ENCODE measurements at places on chromosomes 1 and 21.

DNA sequence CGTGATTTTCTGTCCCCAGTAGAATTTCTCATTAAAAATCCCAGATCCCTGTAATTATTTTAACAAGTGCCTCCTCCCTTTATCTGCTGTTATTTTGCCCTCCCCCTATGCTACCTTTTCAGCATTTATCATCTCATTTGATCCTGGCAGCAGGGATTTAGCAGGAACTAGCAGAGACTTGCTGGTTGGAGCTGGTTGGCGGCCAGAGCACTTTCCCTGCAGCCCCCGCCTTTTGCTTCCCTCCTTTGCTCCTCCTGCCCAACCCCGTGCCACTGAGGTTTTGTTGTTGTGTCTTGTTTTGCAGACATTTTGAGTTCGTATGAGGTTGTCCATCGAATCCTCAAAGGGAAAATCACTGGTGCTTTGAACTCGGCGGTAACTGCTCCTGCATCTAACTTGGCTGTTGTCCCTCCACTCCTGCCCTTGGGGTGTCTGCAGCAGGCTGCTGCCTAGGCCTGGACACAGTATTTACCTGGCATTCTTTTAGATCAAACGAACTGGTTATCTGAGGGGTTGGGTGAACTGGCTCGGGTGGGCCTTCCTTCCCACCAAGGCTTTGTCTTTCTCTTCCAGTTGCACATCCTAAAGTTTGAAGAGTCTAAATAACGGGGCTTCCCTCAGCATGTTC is 11.2 kb downstream of the UBE2Q1 start:
- no peak for DNase-seq

GRCh38 chr1:59690171-59690930 is 124.4 kb upstream of the HOOK1 start:
- no peak for DNase-seq

DNA sequence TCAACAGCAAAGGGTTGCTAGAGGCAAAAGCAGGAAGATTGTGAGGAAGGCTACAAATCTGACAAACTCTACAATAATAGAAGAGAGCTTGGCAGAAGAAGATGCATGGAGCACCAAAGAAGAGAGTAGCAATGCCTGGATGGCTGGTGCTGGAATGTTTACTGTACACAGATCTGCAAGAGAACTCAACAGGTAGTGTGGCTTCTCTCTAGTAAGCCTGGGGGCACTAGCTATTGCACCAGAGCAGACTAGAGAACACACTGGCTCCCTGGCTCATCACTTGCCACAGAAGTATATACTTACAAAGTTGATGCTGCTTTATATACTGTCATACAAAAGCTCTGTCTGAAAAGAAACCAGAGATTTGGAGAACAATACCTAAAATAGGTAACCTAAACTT is 475.0 kb upstream of the NCAM2 start:
- DNase-seq, result no peak

- no peak for DNase-seq
Observed at GRCh38 chr1:22709227-22709626, 1.4 kb upstream of the EPHB2 start.

DNA sequence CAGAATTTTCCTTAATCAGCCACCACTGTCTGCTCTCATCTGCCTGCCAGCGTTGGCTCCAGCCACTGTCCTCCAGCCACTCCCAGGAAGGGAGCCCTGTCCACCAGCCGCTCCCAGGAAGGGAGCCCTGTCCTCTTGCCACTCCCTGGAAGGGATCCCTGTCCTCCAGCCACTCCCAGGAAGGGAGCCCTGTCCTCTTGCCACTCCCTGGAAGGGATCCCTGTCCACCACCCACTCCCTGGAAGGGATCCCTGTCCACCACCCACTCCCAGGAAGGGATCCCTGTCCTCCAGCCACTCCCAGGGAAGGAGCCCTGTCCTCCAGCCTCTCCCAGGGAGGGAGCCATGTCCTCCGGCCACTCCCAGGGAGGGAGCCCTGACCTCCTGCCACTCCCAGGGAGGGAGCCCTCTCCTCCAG is 726.5 kb downstream of the PTPRU start:
- no peak for DNase-seq

DNA sequence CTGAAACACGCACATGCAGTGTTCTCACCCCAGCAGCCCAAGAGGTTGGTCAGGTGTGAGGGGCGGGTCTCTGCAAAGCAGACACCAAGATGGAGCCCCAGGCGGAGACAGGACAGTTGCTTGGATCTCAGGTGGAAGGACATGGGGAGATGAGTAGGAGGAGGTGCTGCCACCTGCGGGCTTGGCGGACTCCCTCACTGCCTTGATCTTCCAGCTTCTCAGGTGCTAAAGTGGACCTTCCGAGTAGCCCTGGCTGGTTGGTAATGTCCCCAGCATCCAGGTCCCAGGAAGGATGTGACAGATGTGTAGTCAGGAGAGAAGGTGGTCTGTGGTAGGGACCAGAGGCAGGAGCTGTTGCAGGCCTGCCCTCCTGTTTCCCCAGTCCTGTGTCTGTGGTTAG is 114.1 kb downstream of the AJAP1 start:
- no peak for DNase-seq

DNA sequence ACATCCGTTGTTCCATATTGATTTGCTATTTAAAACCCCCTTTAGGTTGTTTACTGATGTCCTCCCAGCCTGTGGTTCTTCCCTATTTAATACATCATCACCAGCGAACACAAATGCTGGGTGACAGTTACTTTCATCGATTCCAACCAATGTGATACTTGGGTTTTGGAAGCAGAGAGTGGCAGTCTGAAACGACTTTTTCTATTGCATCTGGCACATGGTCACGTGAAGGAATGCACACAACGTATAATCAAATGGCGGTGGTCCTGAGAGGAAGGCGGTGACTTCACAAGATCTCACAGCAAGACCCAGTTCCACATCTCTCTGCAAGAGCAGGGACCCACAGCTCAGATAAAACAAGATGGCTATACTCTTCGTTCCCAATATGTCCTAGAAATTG is 213.9 kb downstream of the DSCAM start:
- no peak for DNase-seq

- DNase-seq, result no peak
Observed at GRCh38 chr1:1357871-1358432, 403 bp downstream of the MXRA8 start.

DNA sequence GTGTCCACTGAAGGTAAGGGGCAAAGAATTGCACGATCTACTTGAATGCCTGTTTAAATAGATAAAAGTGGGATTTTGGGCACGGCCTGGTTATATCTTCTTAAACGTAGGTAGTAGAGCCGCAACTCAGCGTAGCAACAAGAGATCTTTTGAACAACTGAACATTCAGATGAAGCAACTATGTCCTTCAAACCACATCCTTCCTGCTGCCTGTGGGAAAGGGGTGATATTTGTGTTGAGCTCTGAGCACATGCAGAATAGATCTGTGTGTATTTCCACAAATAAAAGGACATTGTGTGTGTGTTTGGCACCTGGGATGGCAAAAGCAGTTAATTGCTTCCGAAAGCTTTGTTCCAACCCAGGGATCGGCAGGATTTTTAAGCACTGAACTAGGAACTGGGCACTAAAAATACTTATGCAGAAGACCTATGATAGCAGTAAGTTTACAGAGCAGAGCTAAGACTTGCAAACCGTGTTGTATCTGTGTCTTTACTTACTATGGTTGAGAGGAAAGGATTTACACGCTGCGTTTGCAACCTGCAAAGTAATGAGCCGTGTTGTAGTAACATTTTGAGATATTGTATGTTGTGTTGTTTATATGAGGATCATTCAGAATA is 333.4 kb downstream of the CHRM3 start:
- no peak for DNase-seq

- DNase-seq, result no peak
Observed at GRCh38 chr1:109341944-109342930, 35.4 kb upstream of the MYBPHL start.

DNA sequence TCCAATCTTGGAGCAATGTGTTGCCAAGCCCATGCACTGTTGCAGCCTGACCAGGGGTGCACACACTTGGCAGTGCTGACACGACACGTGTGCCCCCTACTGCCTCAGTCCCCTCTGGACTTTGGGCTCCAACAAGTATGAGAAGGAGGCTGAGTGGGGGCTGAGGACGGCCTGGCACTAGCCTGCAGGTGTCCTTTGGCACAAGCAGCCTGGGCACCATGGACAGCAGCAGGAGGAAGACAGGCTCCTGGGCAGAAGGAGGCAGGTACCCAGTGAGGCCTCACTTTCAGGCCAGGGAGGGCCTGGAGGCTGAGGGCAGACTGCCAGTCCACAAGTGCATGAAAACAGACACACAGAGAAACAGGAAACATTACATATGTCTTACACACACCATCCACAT is 1702.9 kb upstream of the B3GALT2 start:
- no peak for DNase-seq

DNA sequence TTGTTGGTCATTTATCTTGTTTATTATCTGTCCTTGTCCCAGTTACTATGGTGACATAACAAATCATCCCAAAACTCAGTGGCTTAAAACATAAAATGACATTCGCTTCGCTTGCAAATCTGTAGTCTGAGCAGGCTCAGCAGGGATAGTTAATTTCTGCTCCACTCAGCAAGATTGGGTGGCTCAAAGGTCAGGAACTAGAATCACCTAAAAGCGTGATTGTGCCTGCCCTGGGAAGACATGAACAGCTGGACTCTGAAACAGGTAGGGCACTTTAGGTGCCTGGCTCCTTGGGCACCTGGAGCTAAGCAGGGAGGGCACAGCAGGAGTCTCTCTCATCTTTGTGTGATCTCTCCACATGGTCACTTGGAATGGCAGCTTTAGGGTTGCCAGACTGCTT is 14.7 kb upstream of the TRAF3IP3 start:
- DNase-seq, result no peak

DNA sequence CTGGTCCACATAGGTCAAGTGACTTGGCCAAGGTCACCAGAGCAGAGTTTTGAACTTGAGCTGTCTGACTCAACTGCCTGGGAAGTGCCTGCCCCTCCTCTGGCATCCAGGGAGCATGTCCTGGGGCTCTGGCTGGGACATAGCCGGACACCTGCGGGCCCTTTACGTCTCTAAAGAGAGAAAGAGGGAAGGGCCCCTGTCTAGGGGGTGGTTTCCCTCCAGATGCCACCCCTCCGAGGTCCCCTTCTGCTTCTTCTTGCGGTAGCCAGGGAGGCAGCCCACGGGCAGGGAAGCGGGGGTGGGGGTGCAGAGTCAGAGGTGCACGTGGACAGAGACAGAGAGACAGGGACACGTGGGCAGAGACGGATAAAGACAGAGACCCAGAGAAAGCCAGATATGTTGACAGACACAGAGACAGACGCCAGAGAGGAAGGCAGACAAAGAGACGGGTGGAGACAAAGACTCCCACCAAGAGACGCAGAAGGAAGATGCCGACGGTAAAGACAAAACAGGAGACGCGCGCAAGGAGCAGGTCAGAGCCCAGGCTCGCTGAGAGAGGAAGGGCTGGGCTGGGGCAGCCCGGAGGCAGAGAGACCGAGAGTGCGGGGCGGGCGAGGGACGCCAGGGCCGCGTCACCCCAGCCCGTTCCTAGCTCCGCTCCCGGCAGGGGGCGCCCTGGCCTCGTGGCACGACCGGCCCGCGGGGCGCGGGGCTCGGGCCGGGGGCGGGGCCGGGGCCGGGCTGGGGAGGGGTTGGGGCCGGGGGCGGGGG is 458 bp upstream of the ALPL start:
- DNase-seq, result peak; percentile 42

GRCh38 chr1:29687601-29688244 is 451.4 kb downstream of the PTPRU start:
- DNase-seq, result no peak

DNA sequence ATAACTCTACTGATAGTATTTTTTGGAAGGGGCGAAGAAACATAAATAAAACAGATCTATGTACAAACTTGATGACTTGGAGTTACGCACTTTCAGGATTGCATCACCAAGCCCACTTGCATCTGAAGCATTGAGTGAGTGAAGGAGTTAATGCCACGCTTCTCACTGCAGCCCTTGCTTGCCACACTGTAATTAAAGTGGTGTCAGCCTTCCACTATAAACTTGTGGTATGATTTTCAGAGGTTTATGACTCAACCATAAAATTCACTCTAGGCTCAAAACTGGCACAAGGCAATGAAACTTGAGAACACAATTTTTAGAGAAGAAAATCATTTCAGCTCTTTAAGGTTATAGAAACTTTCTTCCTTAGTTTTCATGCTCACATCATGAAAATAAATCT is 93.9 kb upstream of the PRMT6 start:
- DNase-seq, result peak; percentile 23

DNA sequence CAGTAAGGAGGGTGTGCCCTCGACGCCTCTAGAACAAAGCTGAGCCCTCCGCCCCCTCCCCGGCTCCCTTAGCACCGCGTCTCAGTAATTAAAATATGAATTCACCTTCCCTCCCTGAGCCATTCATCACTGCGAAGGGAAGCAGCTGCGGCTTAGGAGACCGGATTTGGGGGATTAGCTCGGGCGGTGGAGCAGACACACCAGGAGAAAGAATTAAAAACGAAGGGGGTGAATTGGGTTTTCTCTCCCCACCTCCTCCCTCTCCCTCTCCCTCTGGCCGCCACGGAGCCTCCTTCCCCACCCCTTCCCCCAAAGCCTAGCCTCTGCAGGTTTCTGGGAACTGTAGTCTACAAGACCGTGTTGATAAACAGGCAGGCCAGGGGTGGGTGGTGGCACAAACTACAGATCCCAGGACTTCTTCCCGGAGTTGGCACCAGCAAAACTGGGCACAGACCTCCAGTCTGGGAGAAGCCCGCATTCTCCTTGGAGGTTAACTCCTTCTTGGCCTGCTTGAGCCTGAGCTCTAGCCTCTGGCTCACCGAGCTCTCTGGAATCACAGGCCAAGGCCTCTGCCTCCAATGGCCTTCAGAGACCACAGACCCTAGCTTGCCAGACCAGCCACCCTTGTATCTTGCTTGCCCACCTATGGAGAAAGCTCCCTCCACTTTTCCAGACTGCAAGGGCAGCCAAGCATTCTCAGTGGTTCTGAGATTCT is 10.8 kb downstream of the BLACAT1 start:
- no peak for DNase-seq

GRCh38 chr21:38819051-38819718 is 13.5 kb downstream of the ETS2 start:
- no peak for DNase-seq

DNA sequence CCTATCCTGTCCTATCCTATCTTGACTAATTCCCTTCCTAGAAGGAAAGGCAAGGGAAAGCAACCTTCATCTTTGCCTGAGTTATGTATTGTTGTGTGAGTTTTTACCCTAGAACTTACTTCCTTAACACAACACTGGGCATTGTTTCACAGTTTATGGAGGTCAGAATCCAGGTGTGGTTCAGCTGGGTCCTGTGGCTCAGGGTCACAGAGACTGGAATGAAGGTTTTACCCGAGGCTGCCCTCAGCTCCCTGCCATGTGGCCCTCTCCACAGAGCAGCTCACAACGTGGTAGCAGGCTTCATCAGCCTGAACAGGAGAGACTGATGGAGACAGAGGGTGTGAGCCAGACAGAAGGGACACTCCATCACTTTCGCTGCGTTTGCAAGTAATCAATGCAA is 140.5 kb downstream of the FCRL5 start:
- no peak for DNase-seq

DNA sequence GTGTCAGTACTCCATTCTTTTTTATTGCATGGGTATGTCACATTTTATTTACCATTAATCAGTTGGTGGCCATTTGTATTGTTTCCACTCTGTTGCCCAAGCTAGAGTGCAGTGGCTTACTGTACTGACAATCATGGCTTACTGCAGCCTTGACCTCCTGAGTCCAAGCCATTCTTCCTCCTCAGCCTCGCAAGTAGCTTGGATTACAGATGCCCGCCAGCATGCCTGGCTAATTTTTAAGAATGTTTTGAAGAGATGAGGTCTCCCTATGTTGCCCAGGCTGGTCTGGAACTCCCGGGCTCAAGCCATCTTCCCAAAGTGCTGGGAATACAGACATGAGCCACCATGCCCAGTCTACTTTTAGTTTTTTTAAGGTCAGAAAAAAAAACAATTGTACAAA is 813 bp upstream of the SFT2D2 start:
- DNase-seq, result no peak

GRCh38 chr1:213535679-213536078 is 452.1 kb upstream of the PROX1 start:
- DNase-seq, result no peak
